NCI-H446 (cell line): ENCODE measurements at places on chromosomes 11 and 22.

- no peak for DNase-seq
These were observed 44.5 kb downstream of the NECTIN1 start for GRCh38 chr11:119684361-119685110.

DNA sequence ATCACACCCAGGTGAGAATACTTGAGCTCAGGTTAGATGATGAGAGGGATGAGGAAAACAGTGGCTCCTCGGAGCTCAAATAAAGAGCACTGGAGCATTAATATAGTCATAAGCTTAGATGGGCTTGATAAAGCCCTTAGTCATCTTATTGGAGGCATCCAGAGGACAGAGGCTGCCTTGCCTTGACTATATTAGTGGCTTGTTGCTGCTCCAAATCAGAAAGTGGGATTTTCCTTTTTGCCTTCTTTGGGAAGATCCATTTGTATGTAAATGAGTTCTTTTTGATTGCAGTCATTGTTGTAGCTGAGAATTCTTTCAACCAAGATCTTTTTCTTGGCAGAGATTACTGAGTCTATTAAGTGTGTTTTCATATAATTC is 18.9 kb downstream of the ADM start:
- DNase-seq: no peak

GRCh38 chr22:33829546-33830280 is 90.6 kb downstream of the LARGE1 start:
- DNase-seq: no peak

DNA sequence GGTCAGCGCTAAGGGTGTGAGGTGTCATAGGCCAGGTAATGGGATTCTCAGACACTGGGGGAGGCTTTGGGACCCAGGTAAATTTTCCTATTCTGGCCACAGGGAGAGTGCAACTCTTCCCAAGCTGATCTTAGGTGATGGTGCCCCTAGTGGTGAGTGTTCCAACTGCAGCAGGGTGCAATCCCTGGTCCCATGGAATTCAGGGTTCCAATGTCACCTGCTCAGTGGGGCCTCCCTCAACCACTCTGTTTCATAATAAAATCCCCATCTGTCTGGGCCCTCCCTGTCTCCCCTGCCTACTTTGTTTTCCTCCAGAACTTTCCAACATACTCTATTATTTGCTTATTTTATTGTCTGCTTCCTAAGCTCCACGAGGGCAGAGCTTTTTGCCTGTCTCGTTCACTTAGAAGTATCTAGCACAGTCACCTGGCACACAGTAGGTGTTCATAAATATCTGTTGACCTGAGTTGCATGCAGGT is 2.9 kb upstream of the SGSM1 start:
- DNase-seq: no peak

DNA sequence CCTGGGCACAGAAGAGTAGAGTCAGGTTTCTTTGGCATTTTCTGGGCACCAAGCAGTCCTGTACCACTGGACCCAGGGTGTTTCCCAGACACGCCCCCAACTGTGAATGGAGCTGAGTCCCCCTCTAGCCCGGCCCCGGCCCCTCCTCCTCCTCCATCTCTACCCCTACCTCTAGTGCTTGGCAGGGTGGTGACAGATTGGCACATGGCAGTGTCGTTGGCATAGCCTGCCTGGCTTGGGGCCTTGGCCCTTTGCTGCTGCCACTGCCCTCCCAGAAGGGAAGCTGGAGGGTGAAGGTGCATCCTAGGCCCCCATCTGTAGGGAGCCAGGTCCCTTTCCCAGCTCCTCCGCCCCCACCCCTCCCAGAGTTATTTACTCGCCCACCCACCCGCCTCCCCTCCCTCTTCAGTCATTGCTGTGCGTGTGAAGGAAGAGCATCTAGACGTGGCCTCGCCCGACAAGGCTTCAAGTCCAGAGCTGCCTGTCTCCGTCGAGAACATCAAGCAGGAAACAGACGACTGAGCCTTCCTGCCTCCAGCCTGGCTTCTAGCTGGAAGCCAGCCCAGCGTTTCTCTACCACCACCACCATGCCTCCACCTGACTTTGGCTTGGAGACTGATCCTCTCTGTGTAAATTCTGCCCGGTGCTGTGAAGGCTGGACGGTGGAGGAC is 10.9 kb downstream of the CHADL start:
- DNase-seq: no peak

DNA sequence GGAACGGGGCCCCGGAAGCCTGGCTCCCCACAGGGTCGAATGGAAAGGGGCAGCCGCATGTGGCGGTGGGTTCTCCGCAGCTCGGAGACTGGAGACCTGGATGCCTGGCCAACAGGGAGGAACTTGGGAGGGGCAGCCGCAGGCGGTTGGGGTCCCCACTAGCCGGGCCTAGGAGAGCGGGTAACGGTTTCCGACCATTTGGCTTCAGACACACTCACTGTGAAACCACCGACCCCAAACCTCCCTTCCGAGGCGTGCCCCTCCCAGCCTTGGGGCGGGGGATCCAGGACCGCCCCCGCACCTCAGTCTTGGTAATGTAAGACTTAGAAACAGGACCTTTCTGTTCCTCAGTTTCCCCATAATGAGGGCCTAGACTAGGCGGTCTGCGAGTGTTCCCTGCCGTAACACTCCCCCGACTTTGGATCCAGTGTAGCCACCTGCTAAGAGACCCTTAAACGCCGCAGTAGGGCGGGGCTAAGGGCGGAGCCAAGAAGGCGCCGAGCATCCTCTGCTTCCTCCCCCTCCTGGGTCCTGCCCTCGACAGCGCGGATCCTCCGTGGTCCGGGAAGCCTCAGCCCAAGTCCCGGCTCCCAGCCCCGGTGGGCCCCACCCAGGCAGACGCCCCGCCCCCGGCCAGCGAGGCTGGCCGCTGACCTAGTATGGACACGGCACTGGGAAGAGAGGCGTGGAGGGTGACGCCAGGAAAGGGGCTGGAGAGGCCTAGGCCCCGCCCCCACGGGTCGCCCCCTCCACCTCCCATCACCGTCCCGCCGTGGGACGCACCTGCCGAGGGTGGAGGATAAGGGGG is 1.8 kb upstream of the RASGRP2 start:
- DNase-seq: no peak

DNA sequence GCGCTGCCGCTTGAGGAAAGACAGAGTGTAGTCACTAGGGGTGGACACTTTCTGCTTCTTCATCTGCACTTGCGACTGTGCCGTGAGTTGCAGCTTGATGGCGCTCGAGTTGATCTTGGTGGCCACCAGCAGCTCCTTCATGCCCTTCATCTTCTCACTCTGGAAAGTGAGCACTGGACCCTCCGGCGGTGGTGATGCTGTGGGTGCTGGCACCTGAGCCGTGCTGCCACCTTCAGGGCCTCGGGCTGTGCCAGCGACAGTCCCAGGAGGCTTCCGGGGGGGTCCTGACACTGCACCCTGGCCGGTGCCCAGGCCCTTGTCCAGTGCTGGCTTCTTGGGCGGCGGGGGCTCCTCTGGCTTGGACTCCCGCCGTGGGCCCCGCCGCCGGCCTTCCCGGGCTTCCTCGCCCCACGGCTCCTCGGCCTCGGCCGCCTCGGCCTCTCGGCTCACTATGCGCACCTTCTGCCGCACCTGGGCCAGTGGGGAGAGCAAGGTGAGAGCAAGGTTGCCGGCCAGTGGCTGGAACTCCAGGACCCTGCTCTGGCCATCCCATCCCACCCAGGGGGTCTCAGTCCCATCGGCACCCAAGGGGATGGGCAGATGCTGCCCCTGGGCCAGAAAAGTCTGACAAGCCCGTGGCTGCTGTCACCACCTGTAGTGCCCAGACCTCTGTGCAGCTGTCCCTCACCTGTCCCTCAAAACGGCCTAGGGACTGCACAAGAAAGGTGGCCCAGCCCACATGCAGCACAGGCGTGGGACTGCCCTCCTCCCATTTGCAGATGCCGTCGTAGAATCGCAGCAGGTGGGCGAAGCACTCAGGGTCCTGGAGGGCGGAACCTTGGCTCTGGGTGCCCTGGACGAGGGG is 1.6 kb upstream of the MAP4K2 start:
- no peak for DNase-seq

DNA sequence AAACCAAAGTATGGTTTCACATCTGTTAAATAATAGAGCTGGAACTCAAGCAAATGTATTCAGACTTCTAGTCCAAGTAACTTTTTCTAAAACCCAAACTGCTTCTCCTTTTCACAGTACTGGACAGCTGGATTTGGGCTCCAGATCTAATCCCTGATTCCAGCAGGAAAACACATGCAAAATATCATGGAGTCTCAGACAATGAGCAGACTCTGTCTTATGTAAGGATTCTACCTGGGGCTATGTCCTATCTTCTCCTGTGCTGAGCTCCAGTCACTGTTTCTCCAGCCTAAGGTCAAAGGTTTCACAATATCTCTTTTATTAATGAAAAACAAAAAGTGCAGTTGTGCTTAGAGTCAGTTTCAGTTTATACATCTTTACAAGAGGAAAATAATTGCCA is 83.2 kb upstream of the EED start:
- no peak for DNase-seq

- no peak for DNase-seq
These were observed 4.1 kb upstream of the RAB3IL1 start for GRCh38 chr11:61921446-61921845.

DNA sequence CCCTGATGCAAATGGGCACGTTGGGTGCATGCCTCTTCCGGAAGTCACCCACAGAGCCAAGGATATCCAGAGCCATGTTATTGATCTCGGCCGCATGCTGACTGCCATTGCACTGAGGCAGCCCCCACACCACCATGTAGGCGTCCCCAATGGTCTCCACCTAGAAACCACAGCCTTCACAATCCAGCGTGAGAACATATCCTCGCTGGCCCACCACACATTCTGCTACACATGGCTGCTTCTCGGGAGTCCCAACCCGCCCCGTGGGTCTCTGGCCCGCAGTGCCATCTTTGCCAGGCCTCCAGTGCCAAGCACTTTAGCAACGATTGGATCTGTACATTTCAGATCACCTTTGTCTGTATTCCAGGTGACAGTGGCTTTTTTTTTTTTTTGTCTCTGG is 26.2 kb upstream of the LRRC32 start:
- no peak for DNase-seq

DNA sequence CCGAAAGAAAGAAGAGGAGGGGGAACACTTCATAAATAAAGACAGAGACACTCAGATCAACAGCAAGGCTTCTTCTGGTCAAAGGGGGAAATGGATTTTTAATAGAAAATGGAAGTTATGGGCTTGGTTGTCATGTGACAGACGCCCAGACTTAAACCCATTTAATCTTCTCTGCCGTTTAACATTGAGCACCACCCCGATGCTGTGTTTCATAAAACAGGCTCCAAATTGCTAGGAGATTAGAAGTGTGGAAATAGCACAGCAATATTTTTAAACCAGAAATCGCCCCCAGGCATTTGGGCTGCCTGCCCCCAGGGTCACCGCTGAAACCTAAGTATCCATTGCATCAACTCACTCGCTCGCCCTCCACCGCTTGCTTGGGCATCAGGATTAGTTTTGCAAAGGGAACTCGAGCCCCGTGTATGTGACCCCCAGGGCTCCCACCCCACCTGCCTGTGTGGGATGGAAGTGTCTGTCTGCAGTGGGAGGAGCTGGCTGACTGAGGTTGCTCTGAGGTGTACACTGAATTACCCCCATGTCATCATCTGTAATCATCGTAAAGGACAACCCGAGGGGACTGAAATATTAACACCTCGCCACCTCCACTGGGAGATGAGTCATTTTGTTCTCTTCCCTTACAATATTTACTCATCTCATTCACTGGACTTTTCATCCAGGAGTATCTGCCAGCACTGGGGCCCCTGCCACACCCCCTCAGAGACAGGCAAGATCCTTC is 10.7 kb downstream of the DSCAML1 start:
- DNase-seq: no peak

DNA sequence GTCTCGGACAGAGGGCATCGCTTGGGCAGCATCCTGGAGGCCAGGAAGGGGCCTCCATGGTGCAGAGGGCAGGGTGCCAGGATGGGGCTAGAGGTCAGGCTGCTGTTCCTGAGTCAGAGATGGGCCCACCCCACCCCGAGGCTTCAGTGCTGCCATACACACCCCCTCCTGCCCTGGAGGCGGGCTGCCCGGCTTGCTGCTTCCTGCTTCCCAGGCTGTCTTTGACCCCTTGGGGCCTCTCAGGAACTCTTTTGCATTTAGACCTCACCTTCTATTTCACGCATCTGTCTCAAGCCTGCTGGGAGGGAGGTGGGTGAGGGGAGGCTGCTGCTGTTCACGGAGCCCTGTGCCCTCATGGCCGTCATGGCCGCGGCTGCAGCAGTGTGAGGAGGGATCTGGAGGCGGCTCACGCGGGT is 6.6 kb upstream of the GRAMD4 start:
- DNase-seq: no peak

DNA sequence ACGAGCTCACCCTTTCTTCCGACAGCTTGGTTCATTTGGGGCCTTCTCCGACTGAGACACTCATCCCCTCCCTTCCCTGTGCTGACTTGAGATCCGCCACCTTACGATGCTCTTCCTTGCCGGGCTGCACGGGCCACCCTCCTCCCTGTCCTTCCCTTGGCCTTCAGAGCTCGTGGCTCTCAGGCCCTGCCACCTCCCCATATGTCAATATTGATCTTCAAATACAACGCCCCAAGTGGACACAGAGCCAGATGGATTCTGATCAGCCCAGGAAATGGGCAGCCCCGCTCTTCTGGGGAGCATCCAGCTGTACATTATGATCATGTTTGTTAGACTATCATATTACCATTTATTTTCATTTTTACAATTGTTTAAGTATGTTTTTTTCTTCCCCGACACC is 812.8 kb downstream of the TBC1D22A start:
- DNase-seq: no peak

DNA sequence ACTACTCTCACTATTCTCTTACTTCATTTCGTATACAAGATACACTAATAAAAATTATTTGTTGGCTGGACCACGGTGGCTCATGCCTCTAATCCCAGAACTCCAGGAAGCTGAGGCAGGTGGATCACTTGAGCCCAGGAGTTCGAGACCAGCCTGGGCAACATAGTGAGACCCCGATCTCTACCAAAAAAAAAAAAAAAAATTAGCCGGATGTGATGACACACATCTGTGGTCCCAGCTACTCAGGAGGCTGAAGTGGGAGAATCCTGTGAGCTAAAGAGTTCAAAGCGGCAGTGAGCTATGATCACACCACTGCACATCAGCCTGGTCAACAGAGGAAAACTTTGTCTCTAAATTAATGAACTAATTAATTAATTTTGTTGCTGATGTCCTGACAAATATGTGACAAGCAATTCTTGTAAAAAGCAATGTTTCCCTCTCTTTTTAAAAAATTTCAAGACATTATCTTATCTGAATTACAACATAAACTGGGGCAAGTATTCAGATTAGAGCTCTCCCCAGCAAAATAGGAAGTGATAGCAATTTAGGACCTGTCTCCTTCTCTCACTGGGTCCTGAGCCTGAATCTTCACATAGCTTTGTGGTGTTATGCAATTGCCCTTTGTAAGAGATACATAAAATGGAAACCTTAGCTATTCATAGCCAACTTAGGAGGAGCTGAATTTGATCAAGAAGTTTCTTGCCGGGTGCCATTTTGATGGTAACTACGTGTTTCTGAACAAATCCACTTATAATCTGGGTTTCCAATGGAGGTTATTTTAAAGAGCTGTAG is 17.6 kb upstream of the TMA7B start:
- no peak for DNase-seq

GRCh38 chr11:62747475-62748160 is 6.3 kb downstream of the ZBTB3 start:
- DNase-seq: no peak
